ENCODE measurements at places on chromosomes 16 and 17.

DNA sequence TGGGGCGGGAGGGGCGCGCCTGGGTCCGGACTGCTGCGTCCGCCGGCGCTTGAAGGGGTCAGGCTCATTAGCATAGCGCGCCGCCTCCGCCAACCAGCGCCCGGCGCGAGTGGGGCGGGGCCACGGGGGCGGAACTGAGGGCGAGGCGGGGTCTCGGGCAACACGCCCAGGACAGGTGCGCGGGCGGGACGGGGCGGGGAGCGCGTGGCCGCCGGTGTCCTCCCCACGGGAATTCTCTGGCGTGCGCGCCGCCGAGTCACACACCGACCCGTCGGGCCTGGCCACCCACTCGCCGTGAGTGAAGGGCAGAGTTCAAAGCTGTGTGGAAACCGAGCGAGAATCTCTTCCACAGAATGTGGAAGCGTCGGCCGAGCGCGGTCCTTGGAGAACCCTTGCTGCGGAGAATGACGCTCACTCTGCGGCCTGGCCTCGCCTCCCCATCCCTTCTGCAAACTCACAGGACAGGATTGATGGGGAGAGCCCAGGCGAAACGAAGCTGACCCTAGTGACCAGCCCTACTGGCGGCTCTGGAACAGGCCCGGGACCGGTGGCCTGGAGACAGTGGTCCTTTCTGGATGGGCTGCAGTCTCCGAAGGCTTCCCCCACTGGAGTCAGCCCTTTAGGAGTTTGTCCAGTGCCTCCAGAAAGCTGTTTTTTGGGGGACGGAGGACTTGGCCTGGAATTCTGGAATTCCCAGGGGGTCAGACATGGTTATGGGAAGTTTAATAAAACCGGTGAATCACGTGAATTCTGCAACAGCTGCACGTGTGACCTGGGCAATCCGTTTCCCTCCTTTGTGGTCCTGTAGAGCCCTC lies at the start of gene SNAI3:
SNAI3 (minus strand) TSS at position 69 of the 815 bp plus-strand sequence. CDS start 101 bp downstream, outside the sequence.
- peak; percentile 48 for DNase-seq

DNA sequence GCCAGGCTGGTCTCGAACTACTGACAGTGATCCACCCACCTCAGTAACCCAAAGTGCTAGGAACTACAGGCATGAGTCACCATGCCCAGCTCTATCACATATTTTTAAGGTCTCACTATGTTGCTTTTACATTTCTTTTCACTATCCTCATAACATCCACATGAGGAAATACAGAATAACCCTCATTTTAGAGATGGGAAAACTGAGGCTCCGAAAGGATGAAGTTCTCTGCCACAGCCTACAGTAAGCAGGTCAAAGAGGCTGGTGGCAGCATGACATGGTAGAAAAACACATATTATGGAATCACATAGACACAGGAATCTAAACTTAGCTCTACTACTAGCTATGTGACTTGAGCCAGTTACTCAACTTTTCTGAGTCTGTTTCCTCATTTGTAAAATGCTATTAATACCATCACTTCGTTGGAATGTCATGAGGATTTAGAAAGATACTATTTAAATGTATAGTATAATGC lies 32.2 kb downstream of the APPBP2 start:
- no peak for DNase-seq

DNA sequence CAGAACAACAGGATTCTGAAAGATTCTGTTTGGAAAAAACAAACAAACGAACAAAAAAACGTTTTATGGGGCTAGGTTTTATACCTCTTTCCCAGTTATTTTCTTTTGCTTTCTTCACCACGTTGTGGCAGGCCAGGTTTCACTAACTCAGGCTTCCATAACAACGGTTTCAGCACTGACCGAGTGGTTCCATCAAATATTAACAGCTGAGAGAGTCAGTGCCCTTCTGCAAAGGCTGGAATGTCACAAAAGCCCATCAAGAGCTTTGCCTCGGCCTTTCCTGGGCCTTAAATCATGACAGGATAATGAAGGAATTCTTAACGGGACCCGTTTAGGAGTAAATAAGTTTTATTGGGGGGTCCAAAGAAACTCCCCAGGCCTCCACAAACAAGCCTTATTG lies 34.2 kb downstream of the MPHOSPH6 start:
- no peak for DNase-seq

DNA sequence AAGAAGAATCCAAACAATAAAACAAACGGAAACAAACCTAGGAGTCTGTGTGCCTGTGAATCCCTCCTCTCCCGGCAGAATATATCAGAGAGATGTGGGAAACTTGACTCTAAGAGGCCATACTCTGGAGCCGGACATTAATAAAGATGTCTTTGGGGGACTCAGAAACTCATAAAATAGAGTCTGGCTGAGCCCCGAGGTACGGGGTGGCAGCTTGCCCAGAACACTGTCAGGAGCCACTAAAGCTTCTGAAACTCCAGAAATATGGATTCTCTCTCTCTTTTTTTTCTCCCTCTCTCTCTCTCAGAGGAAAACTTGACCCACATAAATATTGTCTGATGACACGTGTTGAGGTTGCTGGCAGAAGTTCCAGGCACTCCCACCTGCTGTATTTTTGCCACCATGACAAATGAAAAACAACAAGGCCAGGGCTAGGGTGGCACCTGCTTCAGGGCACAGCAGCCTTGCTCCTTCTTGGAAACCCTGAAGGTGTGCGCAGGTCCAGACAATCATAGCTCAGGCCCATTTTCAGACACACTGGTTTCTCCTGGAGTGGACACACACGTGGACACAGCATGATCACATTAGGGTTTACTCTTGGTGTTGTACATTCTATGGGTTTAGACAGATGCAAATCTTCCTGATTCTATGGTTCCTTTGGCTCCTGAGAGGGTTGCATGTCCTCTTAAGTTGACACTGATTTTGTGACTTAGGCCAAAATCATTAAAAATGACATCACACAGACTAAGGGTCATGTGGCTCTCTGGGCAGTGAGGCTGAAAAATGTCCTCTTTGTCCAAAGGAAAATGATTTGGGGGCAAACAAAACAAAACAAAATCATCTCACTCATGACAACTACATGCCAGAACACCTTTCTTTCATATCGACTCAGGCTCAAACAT lies 282.6 kb upstream of the IRX3 start:
- DNase-seq, result no peak

DNA sequence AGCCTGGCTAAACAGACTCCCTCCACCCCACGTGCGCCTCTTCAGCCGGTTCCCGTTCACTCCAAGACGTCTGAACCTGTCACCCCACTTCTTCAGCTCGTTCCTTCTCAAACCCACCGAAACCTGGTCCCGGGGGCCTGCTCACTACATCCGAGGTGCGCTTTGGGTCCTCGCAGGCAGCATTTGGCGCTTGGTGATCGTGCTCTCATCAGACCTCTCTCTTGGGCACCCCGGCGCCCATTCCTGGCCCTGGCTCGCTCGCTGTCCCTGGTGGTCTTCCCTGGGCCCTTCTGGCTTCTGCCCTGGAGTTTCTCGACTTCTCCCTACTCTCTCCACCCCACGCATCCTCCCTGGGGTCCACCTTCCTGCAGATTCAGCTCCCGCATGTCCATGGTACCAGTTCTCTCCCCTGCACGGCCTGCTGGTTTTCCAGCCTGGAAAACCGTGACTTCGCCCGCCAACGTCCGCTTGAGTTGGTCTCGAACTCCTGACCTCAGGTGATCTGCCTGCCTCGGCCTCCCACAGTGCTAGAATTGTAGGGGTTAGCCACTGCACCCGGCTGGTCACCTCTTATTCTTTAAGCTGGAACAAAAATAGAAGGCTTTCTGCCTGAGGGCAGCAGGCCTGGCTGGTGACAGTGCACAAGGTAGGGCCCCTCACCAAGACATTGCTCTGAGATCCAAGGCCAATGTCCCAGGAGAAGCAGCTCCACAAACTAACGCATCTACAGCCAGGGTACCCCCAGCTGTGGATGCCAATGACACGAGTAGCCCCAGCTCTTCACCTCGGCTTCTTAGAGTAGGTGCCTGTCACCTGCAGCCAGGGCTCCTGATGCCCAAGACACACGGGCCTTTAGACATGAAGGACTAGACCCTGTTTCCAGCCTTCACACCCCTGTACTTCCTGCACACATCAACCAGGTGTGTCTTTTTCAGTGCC lies 1.1 kb upstream of the MEAK7 start:
- DNase-seq, result no peak
